ENCODE measurements at places on chromosomes 11 and 22.
A peak's percentile ranks its signal among the peaks of the same experiment; 100 is the strongest.

- no peak for DNase-seq
Measured at GRCh38 chr22:32627091-32627490, 152.5 kb downstream of the FBXO7 start.

DNA sequence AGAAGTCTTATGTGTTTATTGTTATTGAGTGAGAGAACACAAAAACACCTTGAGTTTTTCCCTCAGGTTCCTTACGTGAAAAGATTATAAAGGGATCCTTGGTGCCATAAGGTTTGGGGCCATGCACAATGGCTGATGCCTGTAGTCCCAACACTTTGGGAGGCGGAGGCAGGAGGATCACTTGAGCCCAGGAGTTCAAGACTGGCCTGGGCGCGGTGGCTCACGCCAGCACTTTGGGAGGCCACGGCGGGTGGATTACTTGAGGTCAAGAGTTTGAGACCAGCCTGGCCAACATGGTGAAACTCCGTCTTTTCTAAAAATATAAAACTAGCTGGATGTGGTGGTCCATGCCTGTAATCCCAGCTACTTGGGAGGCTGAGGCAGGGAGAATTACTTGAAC lies 5.4 kb downstream of the SMDT1 start:
- no peak for DNase-seq

DNA sequence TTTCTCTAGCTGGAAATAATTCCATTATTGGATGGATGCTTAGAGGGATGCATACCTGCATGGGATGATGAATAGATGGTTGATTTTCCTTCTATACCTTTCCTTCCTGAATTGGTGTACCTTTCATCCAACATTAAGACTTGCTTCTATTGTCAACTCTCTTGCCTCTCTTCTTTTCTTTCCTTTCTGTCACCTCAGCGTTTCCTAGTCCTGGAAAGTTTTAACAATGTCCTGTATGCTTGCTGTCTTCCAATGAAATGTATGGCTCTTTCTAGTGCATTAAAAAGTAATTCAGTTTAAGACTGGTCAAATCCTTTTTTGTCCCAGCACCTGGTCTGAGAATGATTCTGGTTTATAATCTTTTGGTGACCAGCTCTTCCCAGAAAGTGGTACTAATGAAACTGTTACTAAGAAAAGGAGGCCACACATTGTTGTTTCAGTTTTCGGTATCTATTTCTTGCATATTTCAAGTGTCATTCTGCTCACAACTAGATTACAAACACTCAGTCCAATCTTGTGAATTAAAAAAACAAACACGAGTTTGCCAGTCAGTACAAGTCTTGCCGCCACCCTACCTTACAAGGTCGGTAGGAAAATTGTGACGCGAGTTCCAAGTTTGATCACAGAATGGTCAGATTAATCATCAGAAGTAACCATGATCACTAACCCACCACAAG lies 8.0 kb downstream of the POU2AF1 start:
- DNase-seq = no peak

- no peak for DNase-seq
Measured at GRCh38 chr11:109264128-109264527, 157.9 kb upstream of the C11orf87 start.

DNA sequence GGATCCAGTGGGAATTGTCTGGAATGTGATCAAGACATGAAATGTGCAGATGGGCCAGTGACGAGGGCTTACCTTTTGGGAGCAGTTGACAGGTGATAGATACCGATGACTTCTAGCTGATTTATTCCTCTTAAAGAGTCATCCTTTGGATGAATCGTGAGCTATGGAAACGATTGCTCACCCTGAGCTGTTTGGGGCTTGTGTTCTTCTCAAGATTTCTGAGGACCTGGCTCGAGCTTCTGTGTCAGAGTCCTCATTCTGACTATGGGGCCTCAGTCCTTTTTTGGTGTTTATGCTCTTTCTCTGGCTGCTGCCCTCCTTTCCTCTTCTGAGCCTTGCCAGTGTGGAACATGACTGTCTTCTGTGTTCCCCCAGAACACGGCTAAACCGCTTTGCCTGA lies 11.9 kb upstream of the AMPD3 start:
- no peak for DNase-seq

GRCh38 chr11:57155838-57156607 lies 25.7 kb upstream of the LRRC55 start:
- DNase-seq = no peak

GRCh38 chr11:102306048-102306597 lies 11.2 kb upstream of the BIRC3 start:
- DNase-seq = no peak

DNA sequence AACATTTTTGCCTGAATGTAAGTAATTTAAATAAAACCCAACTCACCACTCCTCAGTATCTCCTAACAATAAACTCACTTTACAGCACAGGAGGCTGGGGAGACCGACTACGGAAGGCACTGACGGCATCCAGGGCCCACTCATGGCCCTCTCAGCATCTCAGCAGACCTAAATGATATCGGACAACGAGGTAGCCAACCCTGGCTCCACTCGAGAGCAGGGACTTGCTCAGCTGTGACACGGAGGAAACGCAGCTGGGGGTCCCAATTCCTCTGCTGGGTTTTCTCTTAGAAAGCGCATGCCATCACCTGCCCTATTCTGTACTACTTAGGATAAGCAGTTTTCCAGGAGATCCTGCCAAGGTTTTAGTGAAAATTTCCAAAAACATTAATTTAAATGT lies 109.1 kb upstream of the BID start:
- no peak for DNase-seq

DNA sequence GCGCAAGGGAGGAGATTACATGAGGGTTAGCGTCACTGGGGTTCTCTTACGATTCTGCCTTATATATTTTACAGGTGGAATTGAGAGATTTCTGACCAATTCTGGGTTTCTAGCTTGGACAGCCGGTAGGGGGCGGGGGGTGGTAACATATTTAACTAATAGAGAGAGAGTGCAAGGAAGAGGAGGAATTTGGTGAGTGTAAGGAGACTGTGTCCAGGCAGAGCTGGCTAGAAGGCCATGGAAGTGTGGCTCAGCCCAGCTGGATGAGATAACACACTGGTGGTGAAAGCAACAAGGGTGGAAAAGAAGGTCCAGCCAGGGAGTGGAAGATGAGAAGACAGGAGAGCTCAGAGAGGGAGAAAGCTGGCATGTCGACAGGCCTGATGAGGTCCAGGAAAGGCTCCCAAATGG lies 56.5 kb downstream of the ST3GAL4 start:
- peak; percentile 25 for DNase-seq

DNA sequence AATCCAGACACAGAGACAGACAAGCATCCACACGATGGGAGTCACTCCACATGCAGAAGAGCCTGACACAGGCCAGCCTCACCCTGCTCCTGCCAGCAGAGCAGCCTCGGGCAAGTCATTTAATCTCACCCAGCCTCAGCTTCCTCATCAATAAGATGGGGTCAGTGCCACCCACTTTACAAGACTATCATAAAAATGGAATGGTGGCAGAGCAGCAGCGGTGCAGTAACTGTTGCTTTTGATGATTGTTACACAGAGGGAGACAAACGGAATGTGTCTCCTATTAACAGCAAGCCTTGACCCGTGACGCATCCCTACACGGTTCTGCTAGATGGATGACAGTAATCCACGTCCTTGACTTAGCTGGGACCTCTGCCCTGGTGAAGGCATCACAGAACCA lies 26.0 kb upstream of the ARFGAP3 start:
- DNase-seq = no peak

DNA sequence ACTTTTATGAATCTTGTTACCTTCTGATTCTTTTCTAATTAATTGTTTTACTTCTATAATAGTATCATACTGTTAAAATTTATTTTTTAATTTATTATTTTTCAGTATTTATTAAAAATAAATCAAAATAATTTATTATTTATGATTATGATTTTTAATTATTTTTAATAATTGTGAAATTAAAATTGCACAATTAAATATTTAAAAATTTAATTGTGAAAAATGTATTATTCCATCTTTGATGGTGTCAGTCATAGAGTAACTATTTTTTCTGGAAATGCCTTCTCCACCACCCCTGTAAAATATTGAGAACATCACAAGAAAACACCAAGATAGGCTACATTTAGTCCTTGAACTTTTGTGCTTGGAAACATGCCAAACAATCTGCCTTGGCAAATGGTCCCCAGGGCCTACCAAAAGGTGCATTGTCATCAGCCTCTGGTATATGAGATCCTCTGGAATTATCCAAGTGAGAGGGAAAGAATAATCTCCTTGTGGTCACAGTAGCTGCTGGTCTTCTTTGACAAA lies at the start of gene OR8H2:
Gene OR8H2, plus strand, starts transcription at position 478 of the 528 bp plus-strand sequence. CDS start 1,356 bp downstream, outside the sequence.
- DNase-seq = no peak

GRCh38 chr22:24066260-24066659 lies 55.2 kb downstream of the CABIN1 start:
- DNase-seq = no peak

DNA sequence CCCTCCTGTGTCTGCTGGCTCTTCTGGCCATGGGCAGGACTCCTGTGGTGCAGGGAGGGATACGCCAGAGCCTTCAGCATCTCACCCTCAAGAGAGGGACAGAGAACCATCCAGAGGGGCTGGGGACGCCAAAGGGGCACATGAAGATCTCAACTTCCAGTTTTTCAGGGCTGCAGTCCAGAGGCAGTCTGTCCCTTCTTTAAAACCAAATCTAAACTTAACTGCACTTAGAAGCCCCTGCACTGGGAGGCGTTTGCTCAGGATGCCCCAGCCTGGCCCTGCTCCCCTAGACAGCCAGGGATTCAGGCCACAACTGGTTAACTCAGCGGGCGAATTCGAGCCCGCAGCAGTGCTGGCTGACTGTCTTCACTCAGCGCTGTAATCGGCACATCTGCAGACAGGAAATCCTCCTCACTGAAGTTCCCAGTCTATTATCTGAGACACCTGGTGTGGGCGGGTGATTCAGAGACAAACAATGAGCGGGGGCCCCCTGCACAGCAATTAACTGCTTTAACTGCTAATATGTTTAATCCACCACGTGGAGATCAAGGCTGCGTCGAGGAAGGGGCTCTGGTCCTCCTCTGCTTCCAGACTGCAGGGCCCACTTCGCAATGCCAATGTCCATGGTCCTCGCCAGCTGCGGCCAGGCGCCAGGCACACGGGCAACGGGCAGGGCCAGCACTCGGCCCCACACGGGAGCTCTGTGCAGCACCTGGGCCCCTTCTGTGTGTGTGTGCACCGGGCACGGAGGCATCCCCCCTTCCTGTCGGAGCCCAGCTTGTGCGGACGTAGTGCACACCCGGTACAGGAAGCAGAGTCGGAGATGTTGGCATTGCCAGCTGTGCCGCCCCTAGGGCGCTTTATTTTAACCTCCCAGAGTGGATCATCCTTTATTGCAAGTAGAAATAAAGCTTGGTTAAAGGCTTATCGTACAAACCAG lies 36.9 kb upstream of the GNB1L start:
- DNase-seq = peak; percentile 47

GRCh38 chr11:60788401-60789125 lies 3.4 kb downstream of the MS4A10 start:
- DNase-seq = peak; percentile 15

DNA sequence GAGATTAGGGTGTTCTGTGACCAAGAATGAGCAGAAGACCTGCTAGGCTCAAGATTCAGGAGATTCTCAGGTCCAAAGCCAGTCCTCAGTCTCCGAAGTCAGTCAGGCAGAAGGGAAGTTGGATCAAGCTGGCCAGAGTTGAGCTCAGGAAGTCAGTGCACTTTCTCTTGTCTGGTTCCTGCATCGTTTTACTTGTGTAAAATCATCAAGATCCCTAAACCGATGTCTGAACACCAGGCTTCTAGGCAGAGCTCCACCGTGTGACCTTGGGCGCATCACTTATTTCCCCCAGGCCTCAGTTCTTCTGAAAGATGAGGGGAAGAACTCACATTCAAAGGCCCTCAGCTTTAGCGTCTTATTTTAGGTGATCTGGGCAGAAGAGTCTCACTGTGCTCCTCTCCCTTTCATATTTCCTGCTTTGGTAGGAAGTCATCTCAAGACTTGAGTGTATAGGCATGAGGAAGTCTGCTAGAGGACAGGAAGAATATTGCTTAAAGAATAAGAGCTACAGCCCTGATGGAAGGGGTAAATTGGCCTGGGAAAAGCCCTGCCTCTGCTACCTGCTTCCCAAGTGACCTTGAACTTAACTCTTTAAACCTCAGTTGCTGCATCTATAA lies 20.2 kb downstream of the NF2 start:
- DNase-seq = peak; percentile 15

- no peak for DNase-seq
Measured at GRCh38 chr11:11667056-11667455, 45.3 kb upstream of the GALNT18 start.

- no peak for DNase-seq
Measured at GRCh38 chr22:27617214-27617881, 184.2 kb downstream of the MN1 start.

DNA sequence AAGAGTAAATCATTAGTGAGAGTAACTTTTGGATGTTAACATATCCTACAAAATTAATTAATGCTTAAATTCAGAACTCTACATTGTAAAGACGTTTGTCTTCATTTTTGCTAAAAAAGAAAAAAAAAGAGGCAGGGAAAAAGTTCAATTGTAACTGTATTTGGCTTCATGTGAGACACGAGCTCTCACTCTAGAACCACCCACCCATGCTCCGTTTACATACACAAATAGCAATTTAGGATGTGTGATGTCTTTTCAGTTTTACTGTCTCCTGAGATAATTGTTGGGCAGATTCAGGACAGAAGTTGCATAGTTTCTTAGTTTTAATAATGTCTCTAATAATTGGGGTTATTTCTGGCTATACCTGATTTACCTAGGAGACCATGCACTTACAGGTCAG lies 248.6 kb downstream of the AASDHPPT start:
- DNase-seq = no peak

GRCh38 chr11:119323532-119324033 lies 6.7 kb upstream of the MCAM start:
- DNase-seq = peak; percentile 71

- no peak for DNase-seq
Measured at GRCh38 chr11:1650034-1650917, 20.7 kb downstream of the KRTAP5-5 start.

- DNase-seq = no peak
Measured at GRCh38 chr11:5663511-5663910, 21.4 kb downstream of the TRIM5 start.

- no peak for DNase-seq
Measured at GRCh38 chr11:15333407-15333806, 218.7 kb downstream of the INSC start.

GRCh38 chr22:46050916-46051614 lies 74.1 kb upstream of the WNT7B start:
- DNase-seq = no peak

- DNase-seq = peak; percentile 97
Measured at GRCh38 chr11:82901165-82901921, at the start of gene DDIAS. Gene DDIAS, plus strand, starts transcription at chr11:82901736. Its CDS starts 13,003 bp downstream, at chr11:82914739.

- DNase-seq = peak; percentile 65
Measured at GRCh38 chr22:38135133-38135706, 24.7 kb upstream of the BAIAP2L2 start.
